ENCODE measurements at places on chromosomes 1 and 21. TPM values are rescaled to one million over a fixed set of nuclear protein-coding genes. Genes with fewer than 3 reads are reported as not detected.

Gene IL20
- total RNA-seq: not detected

Gene GORAB
- 31.3 TPM for total RNA-seq

Gene ANGPTL1
- total RNA-seq: not detected

Gene FAAH
- total RNA-seq: 8.9 TPM

Gene CRYBG2
- 0.74 TPM for total RNA-seq

Gene OR10Z1
- not detected for total RNA-seq

Data from naive thymus-derived CD8-positive, alpha-beta T cell (primary cell).